Airway epithelial cell (primary cell): ENCODE measurements at places on chromosomes 2 and 18. TPM values are rescaled to one million over a fixed set of nuclear protein-coding genes. Genes with fewer than 3 reads are reported as not detected.

ADAM23 gene
- 0.09 and 0.14 TPM in 2 replicates for total RNA-seq

GPBAR1 gene
- total RNA-seq: 0.56 TPM in 1 of 2 replicates, not detected in the other

SERPINB12 gene
- total RNA-seq: 0.28 TPM in 1 of 2 replicates, not detected in the other

LIPG gene
- 37.8 and 40.8 TPM in 2 replicates for total RNA-seq

IKZF2 gene
- total RNA-seq: 14.9 and 20.2 TPM in 2 replicates

NR4A2 gene
- total RNA-seq: 0.84 and 2.1 TPM in 2 replicates

ZDBF2 gene
- 2.8 and 4.2 TPM in 2 replicates for total RNA-seq

ACVR1C gene
- total RNA-seq: under 0.01 and 0.09 TPM in 2 replicates

SCN7A gene
- not detected in 2 replicates for total RNA-seq

HOXD4 gene
- not detected in 2 replicates for total RNA-seq

ATP6V1B1 gene
- total RNA-seq: not detected in 2 replicates

NEUROD1 gene
- total RNA-seq: not detected in 2 replicates

TRIM54 gene
- total RNA-seq: not detected in 2 replicates

HEATR5B gene
- 8.1 and 10.8 TPM in 2 replicates for total RNA-seq
